ENCODE measurements at places on chromosomes 6 and 20.

GRCh38 chr6:14816116-14816859, 429.6 kb upstream of the JARID2 start:
- DNase-seq = no peak

- DNase-seq = no peak
These were observed 18.3 kb upstream of the PHACTR1 start for GRCh38 chr6:12698298-12698697.

GRCh38 chr6:49519660-49520059, 19.9 kb downstream of the GLYATL3 start:
- DNase-seq = no peak

- DNase-seq = no peak
These were observed 25.1 kb upstream of the TAF8 start for GRCh38 chr6:42025066-42025844.

DNA sequence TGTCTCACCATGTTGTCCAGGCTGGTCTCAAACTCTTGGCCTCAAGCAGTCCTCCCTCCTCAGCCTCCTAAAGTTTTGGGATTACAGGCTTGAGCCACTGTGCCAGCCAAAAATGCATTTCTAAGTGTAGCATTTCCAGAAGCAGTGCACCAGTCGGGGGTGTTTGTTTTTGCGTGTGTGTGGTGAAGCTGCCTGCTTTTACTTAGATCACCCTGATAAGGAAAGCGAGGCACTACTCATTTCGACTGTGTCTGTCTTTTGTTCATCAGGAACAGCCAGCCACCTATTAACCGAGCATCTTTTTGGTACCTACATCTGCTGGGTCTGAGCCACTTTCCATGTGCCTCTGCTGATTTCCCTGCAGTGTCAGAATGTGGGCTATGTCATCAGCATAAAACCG, 18.7 kb downstream of the SIRT5 start:
- DNase-seq = no peak

DNA sequence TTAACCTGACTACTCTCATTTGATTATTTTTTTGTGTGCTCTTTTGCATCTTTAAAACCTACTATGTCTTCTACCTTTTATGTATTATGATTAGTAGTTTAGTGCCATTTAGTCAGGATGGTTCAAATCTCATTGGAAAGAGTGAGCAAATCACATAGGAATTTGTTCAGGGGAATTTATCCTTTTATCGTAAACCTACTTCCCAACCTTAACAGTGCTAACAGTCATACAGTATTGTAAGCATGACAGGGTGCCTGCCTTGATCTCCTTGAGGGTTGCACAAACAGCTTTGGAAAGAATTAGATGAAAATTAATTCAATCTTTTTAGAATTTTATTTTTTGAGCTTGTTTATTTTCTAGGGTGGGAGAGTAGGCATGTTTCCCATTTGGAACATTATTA, 18.3 kb downstream of the RNF8 start:
- no peak for DNase-seq

DNA sequence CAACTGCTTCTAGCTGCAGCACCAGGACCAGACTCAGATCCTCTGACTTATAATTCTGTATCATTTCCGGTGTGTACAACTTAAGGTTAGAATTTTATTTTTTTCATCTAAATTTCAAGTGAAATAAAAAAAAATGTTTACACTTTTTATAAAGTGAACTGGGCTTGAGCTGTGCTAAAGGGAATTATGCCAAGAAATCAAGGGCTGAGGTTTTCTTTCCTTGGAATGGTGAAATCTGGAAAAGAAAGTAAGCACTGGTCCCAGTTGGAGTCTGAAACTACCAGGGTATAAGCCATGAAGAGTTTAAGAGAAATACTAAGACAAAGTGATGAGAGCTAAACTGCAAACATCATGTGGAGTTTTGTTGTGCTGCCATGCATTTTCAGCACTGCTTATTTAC, 21.7 kb upstream of the FYN start:
- DNase-seq = no peak

GRCh38 chr6:35486005-35486925, 10.6 kb downstream of the TEAD3 start:
- DNase-seq = no peak

GRCh38 chr6:69758214-69758613, 38.6 kb downstream of the LMBRD1 start:
- DNase-seq = no peak

DNA sequence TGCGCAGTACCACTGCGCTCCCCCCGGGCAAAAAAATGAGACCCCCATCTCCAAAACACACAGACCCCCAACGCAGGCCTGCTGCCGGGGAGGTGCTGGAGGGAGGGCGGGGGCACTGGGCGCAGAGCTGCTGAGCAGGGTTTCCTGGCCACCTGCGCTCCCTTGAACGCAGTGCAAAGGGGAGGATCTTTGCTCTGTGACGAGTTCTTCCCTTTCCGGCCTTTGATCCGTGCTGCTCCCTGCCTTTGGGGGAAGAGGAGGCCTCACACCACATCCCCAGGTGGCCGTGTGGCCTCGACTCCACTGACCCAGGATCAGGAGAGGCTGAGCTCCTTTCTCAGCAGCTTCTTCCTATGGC, 8.9 kb upstream of the COL20A1 start:
- DNase-seq = no peak

DNA sequence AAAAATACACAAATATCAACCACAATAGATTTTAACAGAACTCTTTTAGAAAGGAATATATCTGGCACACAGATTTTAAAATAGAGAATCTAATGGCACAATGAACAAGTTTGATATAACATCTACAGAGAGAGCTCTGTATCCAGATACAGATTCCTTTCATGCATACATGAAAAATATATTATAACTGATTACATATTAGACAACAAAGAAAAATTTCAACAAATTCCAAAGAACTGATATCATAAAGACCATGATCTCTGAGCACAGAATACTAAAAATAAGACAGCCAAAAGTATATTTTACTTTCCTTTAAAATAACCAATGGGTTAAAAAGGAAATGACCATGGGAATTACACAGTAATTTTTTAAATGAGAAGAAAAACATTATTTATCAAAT, 74.1 kb upstream of the MAP7 start:
- no peak for DNase-seq

DNA sequence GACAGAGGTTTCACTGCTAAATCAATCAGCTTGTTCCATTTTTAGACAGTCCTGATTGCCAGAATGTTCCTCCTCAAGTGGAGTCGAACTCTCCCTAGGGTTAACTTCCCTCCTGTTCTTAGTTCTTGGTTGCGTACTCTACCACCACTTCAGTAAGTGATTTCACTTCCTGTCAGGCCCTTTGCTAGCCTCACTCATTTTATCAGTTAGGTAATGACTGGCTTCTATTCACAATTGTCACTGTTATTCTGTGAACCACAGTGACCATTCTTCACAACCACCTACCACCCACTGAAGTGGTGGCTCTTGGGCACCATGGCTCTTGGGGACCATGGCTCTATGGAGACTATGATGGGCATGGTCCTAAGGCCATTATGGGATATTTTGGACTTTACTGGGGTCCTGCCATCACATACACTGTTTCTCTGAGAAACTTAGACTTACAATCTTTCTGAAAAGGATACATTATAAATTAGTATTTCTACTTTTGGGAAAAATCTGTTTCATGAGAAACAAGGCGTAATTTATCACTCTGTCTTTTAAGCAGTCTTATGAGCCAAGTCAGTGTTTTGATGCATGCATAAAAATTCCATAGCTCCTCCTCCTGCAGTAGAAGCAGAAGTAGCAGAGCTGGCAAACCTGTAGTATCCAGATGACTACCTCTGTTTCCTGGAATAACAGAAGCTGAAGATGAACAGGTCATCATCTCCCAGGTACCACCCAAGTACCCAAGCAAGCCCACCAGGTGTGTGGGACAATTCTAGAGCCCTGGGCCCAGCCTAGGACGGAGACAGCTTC, 66.3 kb downstream of the ATXN1 start:
- no peak for DNase-seq

- DNase-seq = no peak
These were observed 87.5 kb downstream of the SYNJ2 start for GRCh38 chr6:158068893-158069799.

- no peak for DNase-seq
These were observed 43.0 kb upstream of the CD83 start for GRCh38 chr6:14074476-14075094.

GRCh38 chr6:80610846-80611245, 504.4 kb downstream of the BCKDHB start:
- no peak for DNase-seq

- no peak for DNase-seq
These were observed 100.4 kb downstream of the JAG1 start for GRCh38 chr20:10573273-10573950.

GRCh38 chr6:166500246-166500645, 86.2 kb downstream of the RAMACL start:
- DNase-seq = no peak

DNA sequence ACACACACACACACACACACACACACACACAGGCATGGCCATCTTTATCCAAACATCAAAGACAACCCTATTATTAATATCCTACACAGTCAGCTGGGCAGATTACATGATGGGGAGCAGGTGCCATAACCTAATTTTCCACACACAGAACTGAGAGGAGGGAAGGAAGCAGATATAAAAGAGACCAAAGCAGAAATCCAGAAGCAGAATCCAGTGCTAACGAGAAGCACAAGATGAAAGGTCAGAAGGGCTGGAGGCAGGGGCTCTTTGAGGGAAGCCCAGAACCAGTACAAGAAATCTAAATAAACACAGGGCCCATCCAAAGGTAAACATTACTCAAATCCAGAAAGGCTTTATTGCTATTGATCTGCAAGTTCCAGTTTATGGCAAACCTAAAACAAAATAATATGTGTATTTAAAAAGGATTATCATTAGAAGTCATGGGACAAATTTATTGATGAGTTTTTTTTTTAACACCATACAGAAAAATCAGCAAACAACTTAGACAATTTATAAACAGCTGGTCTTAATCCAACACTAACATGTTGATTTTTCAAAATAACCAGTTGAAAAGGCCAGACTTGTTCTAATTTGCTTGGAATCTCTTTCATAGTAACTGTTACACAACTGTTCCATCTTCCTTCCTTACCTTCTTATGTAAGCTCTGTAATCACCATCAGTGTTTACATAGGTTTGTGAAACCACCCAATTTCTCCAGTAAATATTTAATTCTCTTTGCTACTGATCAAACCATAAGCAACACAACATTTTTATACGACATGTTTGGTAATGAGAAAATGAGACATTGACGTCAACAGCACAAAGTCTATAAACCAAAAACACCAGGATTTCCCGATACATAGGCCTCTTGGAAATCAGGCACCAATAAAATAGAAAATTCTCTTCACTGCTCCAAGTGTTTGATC, 34.2 kb downstream of the SLC23A2 start:
- DNase-seq = no peak

DNA sequence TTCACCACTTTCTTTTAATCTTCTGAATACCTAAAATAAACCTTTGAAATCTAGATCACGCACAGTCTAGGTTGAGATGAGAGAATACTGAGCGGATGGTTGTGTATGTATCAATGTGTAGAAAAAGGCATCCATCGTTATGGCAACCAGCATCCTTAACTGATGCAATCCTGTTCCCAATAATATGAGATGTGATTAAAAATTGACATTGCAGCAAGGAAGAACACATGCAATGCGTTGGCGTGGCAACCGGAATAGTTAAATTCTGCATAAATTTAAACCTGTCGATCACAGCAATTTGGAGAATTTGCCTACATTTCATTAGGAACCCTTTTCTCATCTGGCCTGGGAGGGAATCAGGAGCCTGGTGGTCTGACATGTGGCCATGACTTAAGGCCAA, 1.3 kb upstream of the L3MBTL1 start:
- no peak for DNase-seq

DNA sequence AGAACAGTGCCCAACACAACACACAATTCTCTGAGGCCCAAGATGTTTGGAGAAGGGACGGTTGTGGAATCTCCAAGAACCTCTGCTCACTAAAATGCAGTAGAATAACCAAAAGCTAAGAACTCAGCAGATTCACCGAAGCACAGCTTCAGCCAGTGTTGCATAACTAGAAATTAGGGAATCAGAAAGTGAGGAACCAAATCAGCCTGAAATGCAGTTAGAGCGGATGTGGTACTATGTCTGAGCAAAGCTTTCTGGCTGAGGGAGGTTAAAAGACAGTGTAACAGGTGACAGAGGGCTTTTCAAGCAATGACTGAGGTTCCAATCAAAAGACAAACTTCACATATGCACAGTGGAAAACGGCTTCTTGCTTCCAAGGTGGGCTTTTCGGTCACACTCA, 197.9 kb upstream of the KCNK16 start:
- no peak for DNase-seq

- DNase-seq = no peak
These were observed 36.5 kb downstream of the LRRC1 start for GRCh38 chr6:53831081-53831869.

DNA sequence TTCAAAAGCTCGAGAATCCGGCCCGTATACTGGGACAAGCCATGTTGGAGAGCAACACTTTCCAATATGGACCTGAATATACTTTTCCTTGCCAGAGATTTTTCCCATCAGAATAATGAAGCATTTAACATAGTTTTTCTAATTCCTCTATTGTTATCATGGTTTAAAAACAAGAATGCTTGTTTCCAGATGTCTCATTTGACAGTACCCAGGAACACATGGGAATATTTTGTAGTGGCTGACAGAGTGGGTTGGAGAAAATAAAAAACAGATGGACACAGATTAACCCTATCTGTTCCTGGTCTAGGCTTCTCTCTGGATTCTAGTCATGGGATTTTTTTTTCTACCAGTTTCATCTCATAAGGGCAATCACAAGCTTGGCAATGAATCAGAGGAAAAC, 164.8 kb upstream of the CEP162 start:
- no peak for DNase-seq

- DNase-seq = no peak
These were observed 762 bp downstream of the ZC3H12D start for GRCh38 chr6:149483849-149484655.

DNA sequence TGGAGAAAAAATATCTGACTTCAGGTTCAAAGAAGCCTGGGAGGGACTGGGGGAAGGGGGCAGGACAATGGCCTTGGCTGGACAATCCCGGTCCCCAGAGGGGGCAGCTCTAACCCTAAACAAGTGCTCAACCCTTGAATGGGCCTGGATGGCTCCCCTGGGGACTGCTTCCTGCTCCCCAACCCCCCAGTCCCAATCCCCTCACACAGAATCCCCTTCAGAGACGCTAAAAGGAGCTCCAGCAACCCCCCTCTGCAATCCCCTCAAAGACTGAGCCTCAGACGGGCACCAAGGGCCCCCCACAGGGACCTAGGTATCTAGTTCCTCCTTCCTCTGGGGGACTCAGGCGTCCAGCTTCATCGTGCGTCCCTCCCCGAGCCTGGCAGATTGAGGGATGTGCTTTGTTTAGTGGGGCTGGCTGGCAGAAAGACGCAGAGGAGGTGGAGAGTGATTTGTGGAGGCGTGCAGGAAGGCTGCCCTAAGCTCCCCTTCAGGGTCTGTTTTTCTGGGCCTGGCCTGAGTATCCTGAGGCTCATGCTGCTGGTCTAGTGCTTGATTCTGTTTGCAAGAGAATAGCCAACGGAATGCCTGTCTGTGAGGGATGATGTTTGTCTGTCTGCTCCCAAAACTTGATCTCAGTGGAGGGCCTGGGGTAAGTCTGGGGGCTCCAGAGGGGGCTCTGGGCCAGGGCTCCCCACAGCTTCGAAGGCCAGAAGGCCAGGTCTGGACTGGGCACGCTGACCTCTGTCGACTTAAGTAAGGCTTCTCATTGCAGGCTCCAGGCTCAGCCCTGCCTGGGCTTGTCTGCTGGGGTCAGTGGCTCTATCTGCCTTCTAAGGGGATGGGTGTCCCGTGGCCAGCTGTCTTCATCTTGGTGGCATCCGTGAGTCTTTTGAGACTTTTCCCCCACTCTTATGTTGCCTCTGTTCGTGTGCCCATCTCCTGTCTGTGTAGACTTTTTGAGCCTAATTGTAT, 1.7 kb upstream of the POU5F1 start:
- no peak for DNase-seq

- no peak for DNase-seq
These were observed 66.3 kb downstream of the SLX4IP start for GRCh38 chr20:10501402-10501801.

All from esophagus squamous epithelium (tissue), 5 donors.